ENCODE measurements at places on chromosomes 5 and 9.

- DNase-seq = no peak
Measured at GRCh38 chr5:65808251-65808741, 86.3 kb downstream of the NLN start.

- DNase-seq = no peak
Measured at GRCh38 chr9:4507306-4508130, 17.2 kb downstream of the SLC1A1 start.

- DNase-seq = no peak
Measured at GRCh38 chr5:56455417-56455816, 222.3 kb upstream of the ANKRD55 start.

DNA sequence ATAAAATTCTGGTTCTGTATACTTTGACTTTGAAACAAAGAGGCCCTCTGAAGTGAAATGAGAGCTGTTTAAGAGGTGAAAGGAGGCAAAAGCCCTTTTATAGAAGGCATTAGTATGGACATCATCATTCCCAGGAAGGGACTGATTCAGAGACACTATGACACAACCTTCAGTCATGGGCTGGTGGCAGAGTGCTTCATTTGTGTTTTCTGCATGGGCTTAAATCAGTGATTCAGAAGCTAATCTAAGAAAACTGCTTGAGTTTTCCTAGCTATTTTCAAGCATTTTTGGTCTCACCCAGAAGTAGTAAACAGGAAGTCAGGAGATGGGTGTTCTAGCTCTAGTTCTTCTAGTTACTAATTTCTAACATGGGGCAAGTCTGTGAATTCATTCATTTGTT lies 288.9 kb downstream of the TRPM3 start:
- DNase-seq = no peak

GRCh38 chr5:119439140-119439631 lies 13.1 kb upstream of the HSD17B4 start:
- DNase-seq = no peak

DNA sequence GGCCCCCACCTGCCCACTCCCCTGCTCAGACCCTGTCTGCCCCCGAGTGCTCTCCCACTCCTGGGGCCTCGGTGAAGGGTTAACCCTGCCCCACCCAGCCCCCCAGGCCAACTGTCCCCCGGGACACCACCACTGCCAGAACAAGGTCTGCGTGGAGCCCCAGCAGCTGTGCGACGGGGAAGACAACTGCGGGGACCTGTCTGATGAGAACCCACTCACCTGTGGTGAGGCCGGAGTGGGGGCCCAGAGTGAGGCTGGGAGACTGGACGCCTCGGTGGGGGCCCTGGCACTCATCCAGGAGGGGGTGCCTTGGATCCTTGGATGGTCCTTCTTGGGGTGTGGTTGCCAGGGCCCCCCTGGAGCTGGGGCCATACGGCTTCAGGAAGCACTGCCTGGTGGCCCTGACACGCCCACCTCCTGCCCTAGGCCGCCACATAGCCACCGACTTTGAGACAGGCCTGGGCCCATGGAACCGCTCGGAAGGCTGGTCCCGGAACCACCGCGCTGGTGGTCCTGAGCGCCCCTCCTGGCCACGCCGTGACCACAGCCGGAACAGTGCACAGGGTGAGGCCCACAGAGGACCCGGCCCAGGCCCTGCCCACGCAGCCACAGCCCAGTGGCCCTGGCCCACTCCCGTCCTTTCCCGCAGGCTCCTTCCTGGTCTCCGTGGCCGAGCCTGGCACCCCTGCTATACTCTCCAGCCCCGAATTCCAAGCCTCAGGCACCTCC lies 2.1 kb downstream of the MAMDC4 start:
- DNase-seq = no peak

GRCh38 chr9:118929287-118929686 lies 439.9 kb downstream of the BRINP1 start:
- DNase-seq = no peak

DNA sequence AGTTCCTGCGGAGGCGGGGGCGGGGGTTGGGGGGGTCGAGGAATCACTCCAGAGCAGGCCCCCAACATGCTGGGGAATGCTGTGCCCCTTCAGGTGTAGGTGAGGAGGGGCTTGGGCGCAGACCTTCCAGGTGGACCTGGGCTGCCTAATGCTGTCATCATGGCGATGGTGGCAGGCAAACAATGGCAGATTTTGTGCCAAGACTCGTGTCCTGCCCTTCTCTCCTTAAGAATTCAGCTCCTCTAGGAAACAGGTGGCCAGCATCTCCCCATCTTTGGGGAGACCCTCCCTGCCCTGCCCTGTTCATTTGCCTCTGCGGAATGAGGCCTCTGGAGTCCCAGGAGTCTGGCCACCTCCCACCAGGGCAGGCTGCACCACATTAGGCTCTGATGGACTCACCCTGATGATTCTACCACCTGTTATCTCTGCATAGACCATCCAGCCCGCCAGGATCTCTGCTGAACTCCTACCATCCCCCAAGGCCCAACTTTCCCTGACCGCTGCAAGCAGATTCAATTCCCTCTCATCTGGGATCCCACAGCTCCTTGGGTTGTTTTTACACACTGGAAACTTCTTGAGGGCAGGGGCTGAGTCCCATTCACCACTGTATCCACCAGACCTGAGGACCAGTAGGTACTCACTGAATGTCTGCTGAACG lies 10.9 kb upstream of the SLC25A51 start:
- no peak for DNase-seq

DNA sequence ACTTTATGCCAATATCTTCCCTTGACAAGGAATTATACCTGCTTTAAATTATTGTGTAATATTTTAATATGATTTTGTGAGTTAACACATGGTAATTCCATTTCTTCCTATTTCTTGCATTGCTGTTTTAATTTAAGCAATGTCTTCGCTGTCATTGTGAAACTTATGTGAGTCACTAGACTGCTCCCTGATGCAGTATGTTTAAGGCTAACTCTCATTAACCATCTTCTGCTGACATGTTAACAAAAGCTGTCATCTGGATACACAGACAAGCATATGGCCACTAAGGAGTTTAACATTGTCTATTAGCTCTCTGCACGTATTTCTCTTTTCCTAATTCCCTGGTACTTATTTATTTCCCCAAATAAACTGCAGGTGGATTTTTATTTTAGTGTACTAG lies 980.8 kb upstream of the CTNND2 start:
- no peak for DNase-seq

- no peak for DNase-seq
Measured at GRCh38 chr5:89582768-89583339, 699.9 kb upstream of the MEF2C start.

GRCh38 chr5:156427315-156427714 lies 100.4 kb downstream of the SGCD start:
- no peak for DNase-seq

- DNase-seq = no peak
Measured at GRCh38 chr5:55763746-55764420, 26.0 kb downstream of the DDX4 start.

DNA sequence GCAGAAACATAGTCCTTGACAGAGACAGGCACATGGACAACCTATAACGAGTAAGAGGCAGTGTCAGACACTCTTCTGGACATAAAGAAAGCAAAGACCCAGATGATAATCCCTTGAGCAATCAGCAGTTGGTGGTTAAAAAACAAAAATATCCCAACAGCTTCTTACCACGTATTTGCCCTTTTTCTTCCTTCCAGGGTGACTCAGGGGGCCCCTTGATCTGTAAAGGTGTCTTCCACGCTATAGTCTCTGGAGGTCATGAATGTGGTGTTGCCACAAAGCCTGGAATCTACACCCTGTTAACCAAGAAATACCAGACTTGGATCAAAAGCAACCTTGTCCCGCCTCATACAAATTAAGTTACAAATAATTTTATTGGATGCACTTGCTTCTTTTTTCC lies 9.5 kb downstream of the GZMK start:
- DNase-seq = no peak
